ENCODE measurements at places on chromosomes 6 and 20. TPM values are rescaled to one million over a fixed set of nuclear protein-coding genes. Genes with fewer than 3 reads are reported as not detected.

The SLC4A11 gene
- total RNA-seq, result 0.60 TPM

GRCh38 chr6:4620284-4621151, 155.7 kb upstream of the CDYL start:
- no peak for DNase-seq

The HMGCLL1 gene
- total RNA-seq, result not detected

- peak; percentile 68 for DNase-seq
Observed at GRCh38 chr6:84582997-84583396, 181.4 kb downstream of the TBX18 start.

DNA sequence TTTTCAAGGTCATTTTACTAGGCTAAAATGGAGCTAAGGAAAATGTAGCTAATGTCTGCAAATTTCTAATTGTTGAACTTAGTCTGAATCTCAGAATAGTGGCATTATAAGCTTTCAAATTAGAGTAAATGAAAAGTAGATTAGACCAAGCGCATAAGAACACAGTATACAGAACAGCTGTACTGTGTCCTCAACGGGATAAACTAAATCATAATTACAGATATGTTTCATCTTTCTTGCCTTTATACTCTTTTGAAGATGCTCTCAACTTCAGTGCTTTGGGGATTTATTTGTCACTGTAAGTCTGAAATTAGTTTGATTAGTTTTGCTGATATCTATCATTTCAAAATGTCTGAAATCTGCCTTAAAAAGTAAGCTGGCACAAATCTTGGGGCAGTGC, 305.4 kb downstream of the LAMA2 start:
- no peak for DNase-seq

The LY6G5C gene
- 2.9 TPM for total RNA-seq

- peak; percentile 99 for DNase-seq
Observed at GRCh38 chr6:119541132-119541905, 191.8 kb upstream of the MAN1A1 start.
